ENCODE measurements at places on chromosomes 6 and 20. TPM values are rescaled to one million over a fixed set of nuclear protein-coding genes. Genes with fewer than 3 reads are reported as not detected.

The TMEM244 gene
- not detected for total RNA-seq

The MAS1 gene
- total RNA-seq: not detected

The SIRPG gene
- not detected for total RNA-seq

The OVOL2 gene
- total RNA-seq: 0.20 TPM

The SLC22A23 gene
- total RNA-seq: 10.4 TPM

The HTR1E gene
- not detected for total RNA-seq

The TUBB1 gene
- total RNA-seq: not detected

The NKX2-2 gene
- not detected for total RNA-seq

The ZNFX1 gene
- total RNA-seq: 27.3 TPM

The ACSS1 gene
- 7.1 TPM for total RNA-seq

The CCR6 gene
- not detected for total RNA-seq

The HCRTR2 gene
- not detected for total RNA-seq
